NCI-H1048 (cell line): ENCODE measurements at places on chromosomes 11 and 22.

GRCh38 chr22:45707605-45708004 lies 36.0 kb downstream of the ATXN10 start:
- DNase-seq: no peak

DNA sequence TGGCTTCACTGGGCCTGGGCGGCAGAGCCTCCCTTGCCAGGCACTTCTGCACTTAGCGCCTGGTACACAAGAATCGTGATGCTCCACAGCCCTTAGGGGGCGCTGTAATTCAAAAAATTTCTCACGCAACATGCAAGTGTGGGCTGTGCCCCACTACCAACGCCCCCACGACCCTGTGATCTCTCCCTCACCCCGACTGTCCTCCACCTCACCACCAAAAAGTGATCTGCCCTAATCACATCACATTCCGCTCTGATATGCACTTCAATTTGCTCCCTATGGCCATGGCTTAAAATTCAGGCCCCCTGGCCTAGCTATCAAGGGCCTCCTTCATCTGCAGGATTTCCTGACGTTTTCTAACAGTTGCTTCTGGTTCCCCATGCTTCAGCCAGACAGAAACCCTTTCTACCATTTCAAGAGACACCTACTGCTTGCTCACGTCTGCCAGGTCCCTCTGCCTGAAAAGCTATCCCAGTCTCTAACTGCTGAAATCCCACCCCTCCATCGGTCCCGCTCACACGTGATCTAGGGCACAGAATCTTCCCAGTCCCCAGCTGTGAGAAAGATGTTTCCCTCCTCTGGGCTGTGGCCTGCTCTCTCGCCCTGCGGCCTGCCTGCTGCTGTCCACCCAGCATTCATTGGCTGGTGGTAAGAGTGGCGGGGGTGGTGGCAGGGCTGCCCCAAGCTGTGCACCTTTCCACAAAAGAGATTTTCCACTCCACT lies 27.9 kb upstream of the LRRC32 start:
- DNase-seq: no peak

GRCh38 chr22:31650391-31650790 lies 11.6 kb downstream of the PISD start:
- no peak for DNase-seq

DNA sequence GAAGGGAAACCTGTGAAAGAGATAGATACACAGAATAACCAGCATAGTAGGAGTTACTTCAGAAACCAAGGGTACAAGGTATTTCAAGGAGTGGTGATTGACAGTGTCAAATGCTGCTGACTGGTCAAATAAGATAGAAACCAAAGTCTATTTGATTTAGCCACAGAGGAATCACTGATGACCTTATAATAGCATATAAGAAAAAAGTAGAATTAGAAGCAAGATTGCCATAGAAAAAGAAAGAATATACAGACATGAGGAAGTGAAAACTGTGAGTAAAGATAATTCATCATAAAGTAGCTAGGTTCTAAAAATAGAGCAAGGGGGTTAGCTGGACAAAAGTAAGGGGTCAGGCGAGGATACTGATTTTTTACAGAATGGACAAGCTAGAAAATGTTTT lies 14.2 kb downstream of the ZBTB44 start:
- no peak for DNase-seq

GRCh38 chr11:115611343-115611742 lies 107.1 kb upstream of the CADM1 start:
- no peak for DNase-seq

- DNase-seq: no peak
Observed at GRCh38 chr11:115993590-115993989, 489.4 kb upstream of the CADM1 start.

- no peak for DNase-seq
Observed at GRCh38 chr11:75524665-75525432, 892 bp downstream of the GDPD5 start.

DNA sequence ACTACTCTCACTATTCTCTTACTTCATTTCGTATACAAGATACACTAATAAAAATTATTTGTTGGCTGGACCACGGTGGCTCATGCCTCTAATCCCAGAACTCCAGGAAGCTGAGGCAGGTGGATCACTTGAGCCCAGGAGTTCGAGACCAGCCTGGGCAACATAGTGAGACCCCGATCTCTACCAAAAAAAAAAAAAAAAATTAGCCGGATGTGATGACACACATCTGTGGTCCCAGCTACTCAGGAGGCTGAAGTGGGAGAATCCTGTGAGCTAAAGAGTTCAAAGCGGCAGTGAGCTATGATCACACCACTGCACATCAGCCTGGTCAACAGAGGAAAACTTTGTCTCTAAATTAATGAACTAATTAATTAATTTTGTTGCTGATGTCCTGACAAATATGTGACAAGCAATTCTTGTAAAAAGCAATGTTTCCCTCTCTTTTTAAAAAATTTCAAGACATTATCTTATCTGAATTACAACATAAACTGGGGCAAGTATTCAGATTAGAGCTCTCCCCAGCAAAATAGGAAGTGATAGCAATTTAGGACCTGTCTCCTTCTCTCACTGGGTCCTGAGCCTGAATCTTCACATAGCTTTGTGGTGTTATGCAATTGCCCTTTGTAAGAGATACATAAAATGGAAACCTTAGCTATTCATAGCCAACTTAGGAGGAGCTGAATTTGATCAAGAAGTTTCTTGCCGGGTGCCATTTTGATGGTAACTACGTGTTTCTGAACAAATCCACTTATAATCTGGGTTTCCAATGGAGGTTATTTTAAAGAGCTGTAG lies 17.6 kb upstream of the TMA7B start:
- DNase-seq: no peak

GRCh38 chr22:28462901-28463300 lies 216.7 kb downstream of the TTC28 start:
- DNase-seq: no peak

DNA sequence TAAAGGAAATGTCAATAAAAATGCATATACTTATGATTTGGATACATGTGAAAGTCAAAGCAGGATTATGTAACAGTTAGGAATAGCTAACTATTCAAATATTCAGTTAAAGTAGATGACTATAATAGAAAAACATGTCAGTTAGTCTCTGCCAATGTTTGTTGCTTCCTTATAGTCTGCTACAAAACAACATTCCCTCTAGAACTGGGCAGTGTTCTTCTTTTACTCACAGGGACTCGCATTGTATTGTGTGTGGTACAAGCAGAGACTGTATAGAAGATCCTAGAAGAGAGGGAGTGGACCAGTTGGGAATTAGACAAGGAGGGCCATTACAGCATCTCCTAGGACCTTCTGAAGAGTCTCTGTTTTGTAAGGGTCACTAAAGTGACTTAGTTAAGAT lies 10.6 kb downstream of the ACAT1 start:
- DNase-seq: no peak

DNA sequence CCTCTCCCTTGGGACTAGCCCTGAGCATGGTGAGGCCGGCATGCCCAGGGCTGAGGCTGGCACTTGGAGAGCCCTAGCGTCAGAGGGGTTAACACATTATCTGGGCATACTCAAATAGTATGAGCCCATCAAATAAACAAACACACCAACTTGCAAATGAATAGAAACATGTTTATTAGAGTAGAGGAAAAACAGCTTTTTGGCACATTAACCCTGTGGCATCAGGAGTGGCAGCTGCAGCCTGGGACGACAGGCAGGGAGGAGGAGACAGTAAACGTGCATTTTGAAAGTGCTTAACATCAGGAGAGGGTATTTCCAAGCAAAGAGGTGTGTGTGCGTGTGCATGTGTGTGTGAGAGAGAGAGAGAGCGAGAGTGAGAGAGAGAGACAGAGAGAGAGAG lies 684.9 kb downstream of the NTM start:
- no peak for DNase-seq

DNA sequence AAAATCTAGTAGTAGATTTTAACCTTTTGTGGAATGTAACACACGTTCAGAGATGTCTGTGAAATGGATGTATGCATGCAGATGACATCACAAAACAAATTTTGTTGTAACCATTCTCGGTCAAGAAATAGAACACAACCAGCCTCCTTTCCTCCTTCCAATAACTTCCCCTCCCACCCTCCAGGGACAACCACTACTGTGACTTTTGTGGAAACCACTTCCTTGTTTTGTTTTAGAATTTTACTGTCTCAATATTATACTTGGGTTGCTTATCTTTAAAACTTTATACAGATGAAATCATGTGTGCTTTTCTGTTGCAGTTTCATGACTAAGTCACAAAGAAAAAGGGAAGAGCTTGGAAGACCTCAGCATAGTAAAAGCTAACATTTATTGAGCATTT lies 189.4 kb upstream of the NCAM1 start:
- no peak for DNase-seq

GRCh38 chr11:113578033-113578380 lies 102.8 kb upstream of the DRD2 start:
- no peak for DNase-seq

GRCh38 chr11:20042045-20042639 lies 118.1 kb downstream of the DBX1 start:
- no peak for DNase-seq

DNA sequence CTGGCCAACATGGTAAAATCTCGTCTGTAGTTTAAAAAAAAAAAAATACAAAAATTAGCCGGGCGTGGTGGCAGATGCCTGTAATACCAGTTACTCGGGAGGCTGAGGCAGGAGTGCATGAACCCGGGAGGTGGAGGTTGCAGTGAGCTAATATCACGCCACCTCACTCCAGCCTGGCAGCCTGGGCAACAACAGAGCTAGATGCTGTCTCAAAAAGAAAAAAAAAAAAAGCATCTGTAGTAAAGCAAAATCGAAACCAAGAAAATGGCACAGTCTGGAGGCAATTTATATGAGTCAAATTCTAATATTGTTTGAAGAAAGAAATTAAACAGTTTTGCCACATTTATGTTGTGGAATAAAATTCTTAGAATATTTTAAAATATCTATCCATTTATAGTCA lies 365.0 kb upstream of the CHORDC1 start:
- DNase-seq: no peak

GRCh38 chr11:119830400-119830799 lies 101.4 kb upstream of the NECTIN1 start:
- no peak for DNase-seq

- no peak for DNase-seq
Observed at GRCh38 chr22:19207401-19207808, 28.9 kb upstream of the SLC25A1 start.

DNA sequence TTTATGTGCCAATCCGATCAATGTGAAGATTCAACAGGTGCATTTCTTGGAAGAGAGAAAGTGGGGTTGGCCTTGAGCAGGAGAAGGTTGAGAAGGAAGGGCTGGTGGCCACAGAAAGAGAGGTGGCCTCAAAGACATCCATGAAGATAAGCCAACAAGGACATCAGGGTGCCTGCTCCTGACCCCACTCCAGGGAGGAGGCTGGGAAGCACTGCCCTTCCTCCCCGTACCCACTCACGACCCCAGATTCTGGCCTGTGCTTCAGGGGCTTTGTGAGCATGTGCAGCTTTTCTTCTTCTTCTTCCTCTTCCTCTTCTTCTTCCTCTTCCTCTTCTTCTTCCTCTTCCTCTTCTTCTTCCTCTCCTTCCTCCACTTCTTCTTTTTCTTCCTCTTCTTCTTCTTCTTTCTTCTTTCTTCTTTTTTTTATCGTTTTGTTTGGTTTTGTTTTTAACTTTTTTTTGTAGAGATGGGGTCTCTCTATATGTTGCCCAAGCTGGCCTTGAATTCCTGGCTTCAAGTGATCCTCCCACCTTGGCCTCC lies 30.3 kb downstream of the DKK3 start:
- DNase-seq: no peak

GRCh38 chr22:29722587-29722986 lies 2.8 kb downstream of the CABP7 start:
- no peak for DNase-seq

DNA sequence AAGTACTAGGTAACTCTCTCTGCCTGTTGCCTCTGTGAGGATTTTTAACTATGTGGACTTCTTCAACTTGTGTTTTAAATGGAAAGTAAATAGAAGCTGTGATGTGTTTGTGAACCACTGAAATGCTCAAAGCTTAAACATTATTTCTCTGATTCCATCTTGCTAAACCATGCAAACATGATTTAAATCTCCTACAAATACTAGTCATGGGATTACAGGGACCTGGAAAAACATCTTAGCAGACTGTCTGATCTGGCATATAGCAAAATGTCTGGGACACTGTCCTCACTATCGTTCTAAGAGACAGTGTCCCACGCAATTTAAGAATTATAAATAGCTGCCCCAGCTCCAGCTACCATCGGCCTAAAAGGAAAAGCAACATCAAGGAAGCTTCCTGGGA lies 914.5 kb upstream of the FAT3 start:
- DNase-seq: no peak

DNA sequence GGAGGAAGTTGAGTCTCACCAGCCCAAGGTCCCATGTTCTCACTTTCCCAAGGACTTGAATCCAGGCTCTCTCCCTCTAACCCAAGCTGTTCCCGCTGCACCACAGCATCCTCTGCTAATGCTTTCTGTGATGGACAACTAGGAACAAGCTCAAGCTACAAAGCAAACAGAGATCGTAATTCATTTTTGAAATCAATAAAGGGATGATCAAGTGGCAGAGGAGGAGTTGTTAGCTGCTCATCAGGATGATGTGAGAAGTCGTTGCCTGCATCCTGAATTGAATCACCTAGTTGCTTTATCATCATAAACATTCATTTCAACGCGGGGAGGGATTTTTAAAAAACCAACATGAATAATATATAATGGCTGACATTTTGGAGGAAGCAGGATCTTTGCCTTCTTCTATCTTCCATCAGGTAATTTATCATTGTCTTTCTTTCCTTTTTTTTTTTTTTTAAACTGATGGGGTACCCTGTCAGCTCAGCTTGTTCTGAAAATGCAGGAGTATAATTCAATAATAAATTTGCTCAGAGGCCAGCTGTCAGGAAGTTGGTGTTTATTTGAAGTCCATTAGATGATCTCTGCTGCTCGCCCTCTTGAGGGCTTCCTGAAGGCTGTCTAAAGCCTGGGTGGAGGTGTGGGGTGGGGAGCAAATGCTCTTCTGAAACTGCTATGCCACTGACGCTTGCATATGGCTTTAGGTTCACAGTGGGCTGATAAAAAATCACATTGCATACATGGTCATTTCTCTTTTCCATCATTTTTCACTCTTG lies 174.4 kb upstream of the NARS2 start:
- DNase-seq: no peak

- no peak for DNase-seq
Observed at GRCh38 chr22:49021926-49022815, 805.5 kb downstream of the BRD1 start.

DNA sequence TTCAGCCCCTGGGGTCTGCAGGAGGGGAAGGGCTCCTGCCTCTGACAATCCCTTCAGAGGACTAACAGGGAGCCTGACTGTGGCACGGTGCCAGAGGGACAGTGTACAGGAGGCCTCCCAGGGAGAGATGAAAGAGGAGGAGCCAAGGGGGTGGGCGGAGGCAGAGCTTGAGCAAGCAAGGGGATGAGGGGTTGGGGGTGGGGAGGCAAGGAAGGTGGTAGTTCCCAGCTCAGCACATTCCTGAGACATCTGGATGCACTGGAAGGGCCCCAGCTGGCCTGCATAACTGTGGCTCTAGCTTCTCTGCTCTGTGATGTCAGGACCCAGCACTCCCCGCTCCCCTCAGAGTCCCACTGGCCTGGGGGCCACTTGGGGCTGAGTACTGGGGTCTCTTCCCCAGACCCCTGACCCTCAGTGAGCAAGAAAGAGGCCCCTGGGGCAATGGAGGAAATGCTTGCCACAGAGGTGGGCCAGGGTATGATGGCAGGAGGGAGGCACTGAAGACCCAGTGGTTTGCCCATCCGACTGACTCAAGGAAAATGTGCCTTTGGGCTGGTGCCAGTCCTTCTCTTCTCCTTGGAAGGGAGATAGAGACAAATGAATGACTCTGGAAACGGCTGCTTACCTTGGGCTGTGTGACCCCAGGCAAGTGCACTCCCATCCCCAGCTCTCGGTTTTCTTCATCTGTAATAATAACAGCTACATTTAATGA lies 13.3 kb downstream of the CREB3L1 start:
- DNase-seq: no peak
